ENCODE measurements at places on chromosomes 6 and 20.

DNA sequence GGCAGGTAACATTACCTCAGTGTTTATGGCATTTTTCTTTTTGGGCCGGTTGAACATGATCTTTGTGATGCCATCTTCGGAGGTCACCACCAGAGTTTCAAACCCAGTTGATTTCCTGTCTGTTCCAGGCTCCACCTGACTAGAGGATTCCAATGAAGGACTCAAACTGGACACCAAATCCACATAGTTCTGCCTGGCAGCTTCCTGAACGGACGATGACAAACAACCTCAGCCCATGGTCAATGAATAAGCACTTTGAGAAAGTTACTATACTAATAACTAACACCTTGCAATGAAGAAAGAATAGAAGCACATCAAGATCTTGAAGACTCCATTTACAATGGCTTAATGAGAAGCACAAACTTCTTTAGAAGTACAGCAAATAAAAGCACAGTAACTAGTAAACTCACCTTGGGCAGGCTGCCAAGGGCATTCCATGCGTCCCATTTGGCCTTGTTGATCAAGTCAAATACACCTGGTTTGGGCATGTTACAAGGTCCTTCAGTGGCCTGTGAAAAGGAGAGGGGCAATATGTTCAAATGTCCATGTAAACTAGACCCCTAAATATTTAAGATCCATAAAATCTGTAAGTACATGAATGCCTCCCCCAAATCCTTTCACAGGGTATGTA lies 4.9 kb downstream of the ECI2 start:
- no peak for DNase-seq

DNA sequence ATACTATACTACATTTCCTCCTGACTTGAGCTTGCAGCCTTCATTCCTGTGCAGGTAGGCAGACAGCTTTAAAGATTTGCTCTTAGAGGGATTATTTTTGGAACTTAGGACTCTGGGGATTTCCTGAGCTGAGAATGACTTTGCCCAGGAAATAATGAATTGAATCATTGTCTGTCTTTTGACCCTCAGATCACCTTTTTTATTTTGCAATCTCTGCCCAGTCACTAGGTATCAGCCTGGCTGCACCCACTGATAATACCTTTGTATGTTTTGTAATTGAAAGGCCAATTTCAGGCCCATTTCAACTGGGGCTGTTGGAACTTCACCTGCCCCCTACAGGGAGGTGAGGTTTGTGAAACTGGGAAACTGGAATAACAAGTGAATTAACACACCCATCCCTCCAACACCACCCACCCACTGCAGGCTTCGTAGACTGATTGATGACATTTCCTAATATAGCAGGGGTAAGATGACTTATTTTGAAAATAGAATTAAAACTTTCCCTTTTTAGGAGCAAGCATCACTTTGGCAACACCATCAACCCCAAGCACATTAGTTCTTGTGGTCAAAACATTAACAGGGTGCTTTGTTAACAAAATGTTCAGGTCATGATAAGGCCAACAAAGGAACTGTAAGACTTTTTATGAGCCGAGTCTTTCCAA lies 157.1 kb upstream of the CENPW start:
- no peak for DNase-seq

GRCh38 chr20:44098657-44099056 lies 88.3 kb downstream of the JPH2 start:
- no peak for DNase-seq

DNA sequence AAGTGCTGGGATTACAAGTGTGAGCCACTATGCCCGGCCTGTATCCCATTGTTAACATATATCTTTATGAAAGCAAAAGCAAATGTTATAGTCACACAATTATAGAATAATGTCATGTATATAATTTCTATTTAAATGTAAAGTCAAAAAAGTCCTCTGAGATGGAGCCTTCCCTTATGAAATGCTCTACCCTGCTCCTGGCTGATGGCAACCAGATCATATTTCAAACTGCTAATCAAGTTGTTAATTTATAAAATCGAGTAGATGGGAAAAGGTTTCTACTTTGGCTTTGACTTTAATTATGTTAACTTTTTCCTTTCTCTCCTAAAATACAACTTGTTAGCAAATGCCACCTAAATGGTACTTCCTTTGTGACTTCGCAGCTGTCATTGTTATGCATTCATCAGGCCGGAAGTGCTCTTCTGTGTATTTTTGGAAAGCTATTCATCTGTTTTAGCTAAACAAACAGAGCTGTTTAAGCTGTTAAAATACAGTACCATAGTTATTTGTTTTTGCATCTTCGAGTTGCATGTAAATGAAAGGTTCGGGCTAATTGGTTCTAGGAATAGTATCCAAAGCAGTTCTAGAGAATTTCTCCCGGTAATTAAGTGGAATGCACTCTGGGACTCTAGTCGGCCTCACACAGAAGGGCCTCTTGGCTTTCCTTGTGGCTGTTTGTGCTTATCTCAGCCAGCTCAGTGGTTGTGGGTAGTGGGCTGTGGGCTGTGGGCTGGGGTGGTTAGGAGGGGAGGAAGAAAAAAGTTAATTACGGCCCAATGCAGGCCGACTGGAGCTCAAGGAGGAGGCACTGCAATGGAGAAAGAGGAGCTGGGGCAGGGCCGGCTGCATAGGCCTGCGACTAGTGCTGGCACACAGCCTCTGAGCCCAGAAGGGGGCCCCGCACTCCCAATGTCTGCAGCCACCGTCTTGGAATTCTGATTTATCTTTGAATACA lies 34.8 kb downstream of the SLC35D3 start:
- no peak for DNase-seq

DNA sequence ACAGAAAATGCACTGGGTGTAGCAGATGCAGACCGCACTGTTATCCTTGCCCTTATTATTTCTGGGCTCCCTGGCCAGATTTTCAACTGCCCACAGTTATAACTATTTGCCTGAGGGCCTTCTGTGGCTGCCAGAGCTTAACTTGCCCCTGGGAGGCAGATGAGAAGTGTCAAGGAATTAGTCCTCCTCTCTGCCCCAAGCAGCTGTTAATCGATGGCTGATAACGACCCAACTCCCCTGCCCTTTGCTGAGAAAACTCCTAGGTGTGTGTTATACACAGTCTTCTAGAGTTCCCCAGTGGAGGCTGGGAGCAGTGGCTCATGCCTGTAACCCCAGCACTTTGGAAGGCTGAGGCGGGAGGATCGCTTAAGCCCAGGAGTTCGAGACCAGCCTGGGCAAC lies 44.4 kb upstream of the SHLD1 start:
- DNase-seq, result no peak
